ENCODE measurements at places on chromosomes 4 and X. TPM values are rescaled to one million over a fixed set of nuclear protein-coding genes. Genes with fewer than 3 reads are reported as not detected.
A peak's percentile ranks its signal among the peaks of the same experiment; 100 is the strongest.

GRCh38 chrX:64427281-64427680, 32.0 kb upstream of the MTMR8 start:
- DNase-seq = no peak

- no peak for DNase-seq
Measured at GRCh38 chrX:357693-358471, 28.8 kb downstream of the PPP2R3B start.

DNA sequence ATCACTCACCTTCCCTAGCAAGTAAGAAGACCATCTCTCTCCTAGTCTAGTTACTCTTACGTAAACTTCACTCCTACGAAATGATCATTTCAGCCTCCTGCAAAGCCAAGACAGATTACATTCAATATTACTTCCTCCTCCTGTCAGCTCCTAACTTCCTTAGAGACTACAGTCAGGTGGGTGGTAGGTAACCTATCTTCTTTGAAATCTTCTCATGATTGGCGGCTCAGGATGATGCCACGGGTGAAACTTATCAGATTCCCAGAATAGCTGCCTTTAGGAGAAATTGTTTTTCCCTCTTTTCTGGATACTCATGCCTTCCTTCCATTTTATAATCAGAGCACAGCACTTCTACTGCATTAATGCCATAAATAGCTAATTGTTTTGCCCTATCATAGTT, 744.8 kb upstream of the HS3ST1 start:
- no peak for DNase-seq

DNA sequence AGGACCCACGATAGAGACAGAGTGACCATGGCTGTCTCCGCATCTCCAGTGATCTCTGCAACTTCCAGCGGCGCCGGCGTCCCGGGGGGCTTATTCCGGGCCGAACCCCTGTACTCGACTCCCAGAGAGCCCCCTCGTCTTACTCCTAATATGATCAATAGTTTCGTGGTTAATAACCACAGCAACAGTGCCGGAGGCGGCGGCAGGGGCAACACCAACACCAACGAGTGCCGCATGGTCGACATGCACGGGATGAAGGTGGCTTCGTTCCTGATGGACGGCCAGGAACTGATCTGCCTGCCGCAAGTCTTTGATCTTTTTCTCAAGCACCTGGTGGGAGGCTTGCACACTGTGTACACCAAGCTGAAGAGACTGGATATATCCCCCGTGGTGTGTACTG, 343 bp downstream of the DACH2 start:
- no peak for DNase-seq

DNA sequence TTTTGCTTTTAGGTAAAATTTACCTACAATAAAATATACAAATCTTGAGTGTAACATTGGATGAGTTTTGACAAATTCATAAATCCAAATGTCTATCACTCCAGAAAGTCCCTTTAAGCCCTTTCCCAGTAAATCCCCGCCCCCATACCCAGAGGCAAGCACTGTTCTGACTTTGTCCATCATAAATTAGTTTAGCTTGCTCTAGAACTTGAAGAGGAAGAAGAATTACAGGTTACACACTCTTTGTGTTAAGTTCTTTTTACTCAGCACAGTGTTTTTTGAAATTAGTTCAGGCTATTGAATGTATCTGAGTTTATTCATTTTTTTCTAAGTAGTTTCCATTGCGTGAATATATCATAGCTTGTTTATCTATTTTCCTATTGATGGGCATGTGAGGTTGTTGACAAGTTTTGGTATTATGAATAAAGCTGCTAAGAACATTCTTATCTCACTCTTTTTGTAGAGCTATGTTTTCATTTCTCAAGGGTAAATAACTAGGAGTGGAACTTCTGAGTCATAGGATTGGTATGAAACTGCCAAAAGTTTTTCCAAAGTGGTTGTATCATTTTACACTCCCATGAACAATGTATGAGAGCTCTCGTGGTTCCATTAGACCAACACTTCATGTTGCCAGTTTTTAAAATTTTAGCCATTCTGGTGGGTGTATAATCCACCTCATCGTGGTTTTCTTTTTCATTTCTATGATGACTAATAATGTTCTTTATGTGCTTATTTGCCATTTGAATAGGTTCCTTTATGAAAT, 22.4 kb upstream of the HPSE start:
- DNase-seq = no peak

- DNase-seq = no peak
Measured at GRCh38 chrX:136577552-136577951, 45.5 kb downstream of the VGLL1 start.

- DNase-seq = no peak
Measured at GRCh38 chr4:61886131-61886530, 686.0 kb downstream of the ADGRL3 start.

DNA sequence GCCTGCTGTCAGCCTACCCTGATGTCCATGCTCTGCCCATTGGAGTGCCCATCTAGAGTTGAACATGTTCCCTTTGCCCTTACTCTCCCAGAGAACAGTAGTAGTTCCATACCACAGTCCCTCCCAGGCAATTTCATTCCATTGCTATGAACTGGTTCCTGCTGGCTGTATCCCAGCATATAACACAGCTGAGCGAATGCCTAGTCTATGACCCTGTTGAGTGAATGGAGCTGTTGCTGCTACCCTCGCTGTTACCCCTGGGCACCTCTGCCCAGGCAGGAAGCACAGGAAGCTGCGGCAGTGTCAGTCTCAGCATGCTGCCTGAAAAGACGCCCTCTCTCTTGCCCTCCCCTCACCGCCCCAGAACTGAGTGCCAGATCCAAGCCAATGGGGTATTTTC, 73.3 kb downstream of the SOX3 start:
- no peak for DNase-seq

DNA sequence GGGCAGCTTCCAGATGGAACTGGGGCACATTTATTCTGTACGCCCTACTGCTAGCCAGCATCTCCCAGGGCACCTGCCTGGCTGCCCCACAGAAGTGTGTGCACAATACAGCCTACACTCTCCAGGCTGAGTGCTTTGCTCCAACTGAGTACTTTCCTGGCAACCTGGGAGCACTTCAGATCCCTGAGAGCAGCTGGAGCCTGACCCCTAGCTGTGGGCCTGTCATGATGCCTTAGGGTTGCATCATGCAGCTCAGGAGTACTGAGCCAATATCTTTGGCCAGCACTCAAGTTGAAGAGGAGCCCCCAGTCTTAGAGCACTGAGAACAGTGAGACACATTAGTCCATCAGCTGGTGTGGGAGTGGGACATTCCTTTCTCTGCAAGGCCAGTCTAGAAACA, 321.9 kb downstream of the CFAP47 start:
- no peak for DNase-seq

- DNase-seq = no peak
Measured at GRCh38 chr4:14749910-14750309, 252.4 kb upstream of the CPEB2 start.

DNA sequence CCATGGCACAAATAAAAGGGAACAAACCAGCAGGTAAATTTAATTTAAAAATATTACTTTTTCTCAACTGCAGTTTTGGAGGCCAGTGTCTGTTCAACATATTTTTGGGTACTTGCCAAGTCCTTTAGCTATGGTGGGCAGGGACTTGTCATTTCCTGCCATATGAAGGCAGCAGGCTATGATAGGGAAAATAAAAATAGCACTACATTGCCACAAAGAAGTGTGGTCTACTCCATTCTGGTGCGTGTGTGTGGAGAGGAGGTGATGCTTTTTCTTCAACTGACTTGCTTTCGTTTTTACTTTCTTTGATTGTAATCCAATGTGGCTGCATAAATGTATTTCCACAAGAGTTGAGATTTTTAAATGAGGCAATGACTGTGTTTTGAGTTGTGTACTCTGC, 17.2 kb downstream of the GPR174 start:
- no peak for DNase-seq

DNA sequence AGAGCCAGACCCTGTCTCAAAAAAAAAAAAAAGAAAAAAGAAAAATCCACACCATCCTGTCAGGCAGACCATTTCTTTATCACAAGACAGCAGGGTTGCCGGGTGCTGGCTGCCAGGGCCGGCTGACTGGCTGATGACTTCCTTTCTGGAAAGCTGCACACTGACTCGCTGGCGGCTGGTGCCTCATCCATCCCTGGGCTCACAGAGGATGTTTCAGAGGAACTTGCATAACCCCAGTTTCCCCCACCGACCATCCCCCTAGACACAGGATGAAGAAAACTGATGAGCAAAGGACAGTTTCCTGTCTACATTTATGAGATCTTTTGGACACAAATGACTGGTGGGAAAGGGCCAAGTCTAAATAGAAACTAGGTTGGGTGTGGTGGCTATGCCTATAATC, 14.1 kb downstream of the HPSE start:
- peak; percentile 90 for DNase-seq

DNA sequence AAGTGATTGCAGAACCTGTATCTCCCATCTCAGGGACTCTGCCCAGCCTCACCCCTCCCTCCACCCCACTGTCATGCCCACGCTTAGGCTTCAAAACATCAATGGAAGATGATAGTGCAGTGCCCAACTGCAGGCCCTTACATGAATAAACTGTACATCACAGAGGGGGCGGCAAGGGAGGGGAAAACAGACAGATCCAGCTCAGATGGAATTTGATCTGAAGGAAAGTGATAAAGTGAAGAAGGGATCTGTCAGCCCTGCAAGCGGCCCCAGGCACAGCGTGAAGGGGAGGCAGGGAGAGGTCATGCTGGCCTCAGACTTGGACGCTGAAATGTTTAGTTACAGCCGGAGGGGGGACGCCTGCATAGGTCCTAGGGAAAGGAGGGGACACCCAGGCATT, 38.5 kb downstream of the GYG2 start:
- DNase-seq = no peak

SSX3 gene
- not detected for total RNA-seq

PCDH18 gene
- 23.3 TPM for total RNA-seq

NAA11 gene
- total RNA-seq = not detected

EXOSC9 gene
- total RNA-seq = 10.7 TPM

LGI2 gene
- total RNA-seq = 6.1 TPM

RAB33A gene
- total RNA-seq = 3.4 TPM

CLIC2 gene
- 20.8 TPM for total RNA-seq

RNF212 gene
- 4.2 TPM for total RNA-seq

RIBC1 gene
- 0.22 TPM for total RNA-seq

SRPX gene
- total RNA-seq = 410 TPM

EFHC2 gene
- 0.29 TPM for total RNA-seq

Measured in mesenteric fat pad (tissue), 1 donor.